Activated CD8-positive, alpha-beta T cell treated with anti-CD3 and anti-CD28 coated beads for 36 hours (primary cell): ENCODE measurements at places on chromosomes 11 and 22.

DNA sequence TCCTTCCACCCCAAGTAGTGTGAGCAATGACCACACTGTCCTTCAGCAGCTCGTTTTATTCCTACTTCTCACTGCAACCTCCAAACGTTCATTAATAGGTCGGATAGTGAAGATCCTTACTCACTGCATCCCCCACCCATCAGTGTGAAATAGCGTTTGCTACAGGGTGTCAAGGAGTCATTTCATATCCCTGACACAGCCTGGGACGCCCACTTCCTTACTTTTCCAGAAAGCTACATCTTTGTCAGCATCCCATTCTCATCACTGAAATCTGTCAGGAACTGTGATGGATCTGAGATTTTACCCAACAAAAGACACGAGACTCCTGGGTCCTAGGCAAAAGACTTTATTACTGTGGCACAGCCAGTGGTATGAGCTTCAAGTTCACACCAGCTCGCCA is 592.4 kb downstream of the NTM start:
- H3K27me3 ChIP-seq: no peaks in the 10 kb centered on the region
- DNase-seq: no peak
- H3K4me3 ChIP-seq: no peak overlapping the region

DNA sequence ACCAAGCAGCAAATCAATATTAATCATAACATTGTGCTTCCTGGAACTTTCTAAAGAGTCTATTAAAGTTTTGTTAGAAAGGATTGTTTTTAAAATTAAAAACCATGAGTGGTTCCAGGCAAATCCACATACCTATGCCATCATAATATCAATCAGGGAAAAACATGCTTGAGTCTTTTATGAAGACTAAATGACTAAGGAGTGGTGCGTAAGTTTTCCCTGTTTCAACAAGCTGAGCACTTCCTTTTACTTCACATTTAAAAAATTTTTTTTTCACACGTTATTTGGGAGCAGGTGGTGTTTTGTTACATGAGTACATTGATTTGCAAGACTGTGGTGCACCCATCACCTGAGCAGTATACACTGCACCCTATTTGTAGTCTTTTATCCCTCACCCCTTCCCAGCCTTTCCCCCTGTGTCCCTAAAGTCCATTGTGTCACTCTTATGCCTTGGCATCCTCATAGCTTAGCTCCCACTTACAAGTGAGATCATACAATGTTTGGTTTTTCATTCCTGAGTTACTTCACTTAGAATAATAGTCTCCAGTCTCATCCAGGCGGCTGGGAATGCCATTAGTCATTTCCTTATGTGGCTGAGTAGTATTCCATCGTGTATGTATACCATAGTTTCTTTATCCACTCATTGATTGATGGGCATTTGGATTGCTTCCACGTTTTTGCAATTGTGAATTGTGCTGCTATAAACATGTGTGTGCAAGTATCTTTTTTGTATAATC is 1190.3 kb upstream of the RAG2 start:
- no peaks in the 10 kb centered on the region for H3K27me3 ChIP-seq
- H3K4me3 ChIP-seq: no peak overlapping the region
- DNase-seq: no peak
- no peak overlapping the region for H3K27ac ChIP-seq

DNA sequence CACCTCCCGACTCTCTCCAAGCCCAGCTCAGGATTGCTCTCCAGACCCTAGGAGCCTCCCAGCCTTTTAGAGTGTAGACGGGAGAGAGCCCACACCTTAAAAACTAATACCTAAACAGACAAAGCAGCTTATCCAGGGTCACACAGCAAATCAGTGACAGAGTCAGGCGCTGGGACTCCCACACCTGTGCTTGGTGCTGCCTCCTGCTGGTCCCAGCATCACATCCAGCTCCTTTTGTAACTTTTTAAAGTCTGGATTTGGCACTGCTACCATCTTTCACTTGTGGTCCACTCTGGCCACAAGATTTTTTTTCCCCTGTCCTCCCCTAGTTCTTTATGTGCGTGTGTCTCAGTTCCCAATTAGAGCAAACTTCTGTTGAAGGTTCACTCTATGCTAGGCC is 4.7 kb downstream of the ANO1 start:
- no peak overlapping the region for H3K27ac ChIP-seq
- no peaks in the 10 kb centered on the region for H3K36me3 ChIP-seq
- peak; percentile 9 for DNase-seq
- no peaks in the 10 kb centered on the region for H3K4me1 ChIP-seq

GRCh38 chr11:36564376-36565030 is 3.3 kb upstream of the RAG1 start:
- peak; percentile 70 for DNase-seq
- peaks cover 5% of the 10 kb centered on the region for H3K4me1 ChIP-seq
- no peaks in the 10 kb centered on the region for H3K36me3 ChIP-seq
- peak overlapping the region; percentile 43 for H3K4me3 ChIP-seq

- no peak overlapping the region for H3K4me3 ChIP-seq
- H3K36me3 ChIP-seq: no peaks in the 10 kb centered on the region
- no peak for DNase-seq
- H3K27me3 ChIP-seq: peaks cover 2% of the 10 kb centered on the region
- no peaks in the 10 kb centered on the region for H3K4me1 ChIP-seq
- no peak overlapping the region for H3K27ac ChIP-seq
Observed at GRCh38 chr22:28268171-28268570, 349.1 kb upstream of the PITPNB start.

DNA sequence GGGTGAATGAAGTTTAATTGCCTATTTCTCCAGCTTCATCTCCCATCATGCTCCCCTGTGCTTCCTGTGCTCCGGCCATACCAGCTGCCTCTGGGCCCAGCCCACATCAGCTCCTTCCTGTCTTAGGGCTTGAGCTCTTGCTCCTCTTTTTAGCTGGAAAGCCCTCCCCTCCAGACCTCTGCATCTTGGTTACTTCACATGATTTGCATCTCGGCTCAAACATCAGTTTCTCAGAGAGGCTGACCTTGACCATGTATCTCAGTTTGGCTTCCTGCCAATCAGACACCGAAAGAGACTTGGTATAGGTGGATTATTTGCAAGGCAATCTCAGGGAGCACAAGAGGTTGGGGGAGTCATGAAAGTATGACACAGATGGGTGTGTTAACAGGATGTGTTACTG is 73.2 kb upstream of the TIMP3 start:
- no peaks in the 10 kb centered on the region for H3K36me3 ChIP-seq
- no peaks in the 10 kb centered on the region for H3K27me3 ChIP-seq
- H3K4me1 ChIP-seq: peaks cover 13% of the 10 kb centered on the region
- no peak overlapping the region for H3K4me3 ChIP-seq

GRCh38 chr11:70675697-70676374 is 277.5 kb downstream of the CTTN start:
- H3K4me3 ChIP-seq: no peak overlapping the region
- no peak overlapping the region for H3K27ac ChIP-seq
- peaks cover under 1% of the 10 kb centered on the region for H3K27me3 ChIP-seq
- no peaks in the 10 kb centered on the region for H3K4me1 ChIP-seq
